ENCODE measurements at places on chromosomes 5 and 9.

DNA sequence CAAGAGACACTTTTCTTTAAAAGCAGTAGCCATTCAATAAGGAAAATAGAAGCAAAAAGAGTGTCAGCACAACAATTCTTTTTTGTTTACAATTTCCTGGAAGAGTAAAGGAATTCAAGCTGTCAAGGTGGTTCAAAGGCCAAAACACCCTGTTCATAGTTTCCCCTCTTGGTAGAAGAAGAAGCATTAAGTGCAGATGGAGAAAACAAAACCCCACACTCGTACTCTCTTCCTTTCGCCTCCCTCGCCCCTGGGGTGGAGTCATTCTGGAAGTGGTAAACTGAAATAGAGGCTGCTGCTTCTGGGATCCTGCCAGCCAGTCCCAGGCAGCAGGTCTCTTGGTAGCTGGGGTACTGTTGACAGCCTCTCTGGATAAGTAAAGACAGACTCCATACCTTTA lies 105.0 kb downstream of the ANKRD55 start:
- DNase-seq = no peak

- DNase-seq = no peak
Observed at GRCh38 chr5:102866237-102866600, 111.1 kb downstream of the PAM start.

- DNase-seq = no peak
Observed at GRCh38 chr5:50945139-50945538, 278.7 kb downstream of the PARP8 start.

DNA sequence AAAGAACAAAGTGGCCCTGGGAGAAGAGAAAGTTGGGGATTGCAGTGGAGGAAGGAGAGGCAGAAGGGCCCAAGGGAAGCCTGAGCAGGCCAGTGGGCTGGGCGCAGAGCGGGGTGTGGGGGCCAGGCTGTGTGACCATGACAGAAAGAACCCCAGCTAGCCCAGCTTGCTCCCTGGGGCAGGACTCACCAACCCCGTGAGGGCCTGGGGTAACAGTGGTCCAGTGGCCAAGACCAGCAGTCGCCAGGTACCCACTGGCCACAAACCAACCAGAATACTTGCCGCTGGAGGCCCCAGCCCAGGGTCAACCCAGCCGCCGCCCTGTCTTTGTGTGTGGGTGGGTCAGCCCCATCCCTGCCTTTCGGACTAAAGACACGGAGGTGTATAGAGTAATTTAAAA lies 146.5 kb downstream of the CACNA1B start:
- no peak for DNase-seq

- DNase-seq = no peak
Observed at GRCh38 chr9:20197976-20198685, 409.3 kb upstream of the SLC24A2 start.

GRCh38 chr5:158234323-158235158 lies 375.6 kb upstream of the CLINT1 start:
- no peak for DNase-seq

- no peak for DNase-seq
Observed at GRCh38 chr9:69276775-69277174, 48.2 kb upstream of the ENTREP1 start.

Measured in stimulated activated effector memory CD8-positive, alpha-beta T cell treated with anti-CD3 and anti-CD28 coated beads, Interleukin-12 subunit alpha, Interleukin-12 subunit beta, amount 100 ng/mL, for 72 hours (primary cell).